Mesothelial cell of epicardium (in vitro differentiated cells): ENCODE measurements at places on chromosomes 7 and 10. TPM values are rescaled to one million over a fixed set of nuclear protein-coding genes. Genes with fewer than 3 reads are reported as not detected.
A peak's percentile ranks its signal among the peaks of the same experiment; 100 is the strongest.

- no peak for DNase-seq
- peaks cover 23% of the 10 kb centered on the region for H3K4me1 ChIP-seq
- H3K36me3 ChIP-seq, result no peaks in the 10 kb centered on the region
- no peak overlapping the region for H3K4me3 ChIP-seq
- H3K27ac ChIP-seq, result peak overlapping the region; percentile 80
Observed at GRCh38 chr10:69479240-69480067, 28.2 kb downstream of the TSPAN15 start.

- DNase-seq, result no peak
- H3K27ac ChIP-seq, result no peak overlapping the region
- no peaks in the 10 kb centered on the region for H3K36me3 ChIP-seq
- H3K4me3 ChIP-seq, result no peak overlapping the region
- no peaks in the 10 kb centered on the region for H3K27me3 ChIP-seq
- H3K4me1 ChIP-seq, result no peaks in the 10 kb centered on the region
Observed at GRCh38 chr7:119127706-119128105, 903.2 kb downstream of the ANKRD7 start.

GRCh38 chr7:65746398-65746669, 126.5 kb upstream of the VKORC1L1 start:
- DNase-seq, result no peak
- H3K27ac ChIP-seq, result no peak overlapping the region
- peaks cover 3% of the 10 kb centered on the region for H3K4me1 ChIP-seq
- H3K4me3 ChIP-seq, result no peak overlapping the region
- H3K36me3 ChIP-seq, result peaks cover 3% of the 10 kb centered on the region
- no peaks in the 10 kb centered on the region for H3K27me3 ChIP-seq

Gene NEUROD6
- not detected in 3 replicates for total RNA-seq

- H3K27me3 ChIP-seq, result peaks cover 5% of the 10 kb centered on the region
- no peaks in the 10 kb centered on the region for H3K36me3 ChIP-seq
Observed at GRCh38 chr10:130882906-130883305, 428.6 kb downstream of the TCERG1L start.

Gene SYT15B
- total RNA-seq, result 0.73 to 1.3 TPM (median 0.81 TPM) in 3 replicates

GRCh38 chr7:154353355-154353767, 301.2 kb downstream of the DPP6 start:
- no peaks in the 10 kb centered on the region for H3K27me3 ChIP-seq
- no peaks in the 10 kb centered on the region for H3K4me1 ChIP-seq
- no peaks in the 10 kb centered on the region for H3K36me3 ChIP-seq
- no peak for DNase-seq

GRCh38 chr10:119817991-119818888, 54.4 kb downstream of the MCMBP start:
- H3K36me3 ChIP-seq, result peaks cover 19% of the 10 kb centered on the region
- H3K27ac ChIP-seq, result peak overlapping the region; percentile 89
- peaks cover 16% of the 10 kb centered on the region for H3K4me1 ChIP-seq
- peak; percentile 92 for DNase-seq
- H3K4me3 ChIP-seq, result peak overlapping the region; percentile 87

Gene HDAC9
- total RNA-seq, result 32.2 to 37.4 TPM (median 35.9 TPM) in 3 replicates

DNA sequence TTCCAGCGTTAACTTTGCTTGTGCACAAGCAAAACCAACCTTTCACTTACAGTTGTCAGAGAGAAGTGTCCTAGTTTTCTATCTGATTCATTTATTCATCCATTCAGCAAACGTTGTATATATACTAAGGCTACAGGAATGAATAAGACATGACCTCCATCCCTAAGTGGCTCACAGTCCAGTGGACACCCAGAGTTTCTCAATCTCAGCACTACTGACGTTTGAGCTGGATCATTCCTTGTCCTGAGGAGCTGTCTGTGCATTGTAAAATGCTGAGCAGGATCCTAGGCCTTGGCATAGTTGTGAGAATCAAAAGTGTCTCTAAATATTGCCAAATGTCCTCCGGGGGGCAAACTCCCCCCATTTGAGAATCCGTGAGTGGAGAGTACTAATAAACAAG, 166.7 kb upstream of the PRKCQ start:
- no peaks in the 10 kb centered on the region for H3K36me3 ChIP-seq
- peaks cover 7% of the 10 kb centered on the region for H3K4me1 ChIP-seq
- no peak overlapping the region for H3K27ac ChIP-seq
- DNase-seq, result no peak
- peaks cover 12% of the 10 kb centered on the region for H3K27me3 ChIP-seq

Gene FANK1
- 10.1 to 11.0 TPM (median 10.2 TPM) in 3 replicates for total RNA-seq

DNA sequence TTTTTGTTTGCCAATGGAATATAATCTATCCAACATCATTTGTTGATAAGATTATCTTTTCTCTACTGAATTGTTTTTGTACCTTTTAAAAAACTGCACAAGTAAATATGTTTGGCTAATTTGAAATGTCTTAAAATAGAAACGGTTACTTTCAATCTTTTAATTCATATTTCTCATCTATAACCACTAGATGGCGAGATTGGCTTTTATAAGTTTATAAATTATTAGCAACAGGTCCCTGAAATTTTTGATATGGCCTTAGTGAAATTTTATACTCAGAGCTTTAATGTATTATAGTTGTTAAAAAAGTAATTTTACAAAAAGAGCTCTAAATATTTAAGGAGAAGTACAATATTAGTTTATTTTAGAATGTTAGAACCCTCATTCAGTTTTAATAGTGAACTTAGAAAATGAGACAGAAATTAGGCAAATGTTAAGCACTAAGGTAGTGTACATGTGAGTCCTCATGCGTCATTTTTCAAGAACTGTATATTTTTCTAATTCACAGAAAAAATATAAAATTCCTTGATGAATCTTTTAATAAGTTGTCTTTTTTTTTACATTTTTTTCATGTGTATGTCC, 592.5 kb downstream of the ARL4A start:
- H3K36me3 ChIP-seq, result no peaks in the 10 kb centered on the region
- H3K27ac ChIP-seq, result no peak overlapping the region

DNA sequence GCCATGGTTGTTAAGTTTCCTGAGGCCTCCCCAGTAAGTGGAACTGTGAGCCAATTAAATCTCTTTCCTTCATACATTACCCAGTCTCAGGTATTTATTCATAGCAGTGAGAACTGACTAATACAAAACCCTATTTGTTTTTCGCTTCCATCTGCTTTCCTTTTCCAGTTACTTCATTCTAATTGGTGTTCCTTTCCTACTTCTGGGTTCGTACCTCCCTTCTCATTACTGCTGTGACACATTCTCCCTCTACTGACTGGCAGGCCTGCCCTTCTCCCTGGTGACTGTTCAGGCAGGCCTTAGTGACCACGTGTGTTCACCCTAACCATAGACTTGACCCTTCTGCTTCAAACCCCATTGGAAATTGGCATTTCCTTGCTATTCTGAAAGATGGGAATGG, 37.7 kb downstream of the MTURN start:
- peaks cover 3% of the 10 kb centered on the region for H3K27me3 ChIP-seq
- no peak for DNase-seq
- H3K4me1 ChIP-seq, result peaks cover 35% of the 10 kb centered on the region
- H3K27ac ChIP-seq, result no peak overlapping the region

- no peaks in the 10 kb centered on the region for H3K4me1 ChIP-seq
- no peak overlapping the region for H3K27ac ChIP-seq
- no peak overlapping the region for H3K4me3 ChIP-seq
Observed at GRCh38 chr10:83289373-83289772, 849.9 kb upstream of the GHITM start.

Gene SYPL1
- total RNA-seq, result 63.9 to 64.3 TPM (median 64.0 TPM) in 3 replicates
